ENCODE measurements at places on chromosomes 6 and 20.

DNA sequence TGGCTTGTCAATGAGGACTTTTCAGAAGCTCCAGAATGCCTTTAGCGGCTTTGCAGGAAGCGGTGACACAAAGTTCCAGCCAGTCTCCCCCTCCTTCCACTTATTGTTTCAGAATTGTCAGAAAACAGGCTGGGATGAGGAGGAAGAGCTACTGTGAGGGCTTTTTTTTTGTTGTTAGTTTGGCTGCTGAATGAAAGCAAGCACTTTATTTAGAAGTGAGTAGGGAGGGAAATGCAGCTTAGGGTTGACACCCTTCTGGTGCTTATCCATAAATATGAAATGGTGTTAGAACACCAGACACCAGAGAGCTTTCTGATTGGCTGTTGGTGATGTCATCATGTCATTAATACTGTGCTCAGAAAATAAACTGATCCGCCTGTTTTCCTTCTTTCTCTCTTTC is 251.5 kb downstream of the SOX4 start:
- no peak for DNase-seq

DNA sequence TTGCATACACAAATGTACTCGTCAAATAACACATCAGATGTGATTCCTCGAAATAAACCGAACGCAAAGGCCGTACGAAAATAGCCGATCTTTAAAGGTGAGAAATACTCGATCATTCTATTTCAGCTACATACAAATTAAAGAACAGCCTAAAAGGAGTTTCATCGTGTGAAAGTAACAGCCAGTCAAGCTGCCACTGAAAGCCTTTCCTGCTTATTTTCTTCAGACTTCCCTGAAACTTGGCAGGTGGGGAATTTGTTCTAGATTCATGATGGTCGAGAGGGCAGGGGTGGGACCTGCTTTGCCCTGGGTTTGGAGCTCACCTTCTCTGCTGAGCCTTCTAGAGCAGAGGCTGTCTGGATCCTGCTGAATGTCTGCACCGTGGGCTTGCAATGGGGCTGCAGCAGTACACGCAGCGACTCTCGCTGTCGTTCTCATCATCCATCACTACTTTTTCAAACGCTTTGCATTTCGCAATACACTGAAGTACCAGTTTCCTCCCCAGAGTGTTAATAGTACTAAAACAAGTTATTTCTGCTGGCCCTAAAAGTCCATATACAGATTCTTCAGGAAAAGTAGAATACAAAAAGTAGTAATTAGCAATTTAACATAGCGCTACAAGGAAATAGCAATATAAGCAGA is 16.2 kb downstream of the FOXC1 start:
- no peak for DNase-seq

GRCh38 chr6:128478230-128479047 is 42.0 kb downstream of the PTPRK start:
- DNase-seq, result no peak

GRCh38 chr6:107493158-107494057 is 3.5 kb downstream of the SOBP start:
- peak; percentile 20 for DNase-seq

- no peak for DNase-seq
These were observed 844 bp downstream of the TAGAP start for GRCh38 chr6:159043947-159044346.

DNA sequence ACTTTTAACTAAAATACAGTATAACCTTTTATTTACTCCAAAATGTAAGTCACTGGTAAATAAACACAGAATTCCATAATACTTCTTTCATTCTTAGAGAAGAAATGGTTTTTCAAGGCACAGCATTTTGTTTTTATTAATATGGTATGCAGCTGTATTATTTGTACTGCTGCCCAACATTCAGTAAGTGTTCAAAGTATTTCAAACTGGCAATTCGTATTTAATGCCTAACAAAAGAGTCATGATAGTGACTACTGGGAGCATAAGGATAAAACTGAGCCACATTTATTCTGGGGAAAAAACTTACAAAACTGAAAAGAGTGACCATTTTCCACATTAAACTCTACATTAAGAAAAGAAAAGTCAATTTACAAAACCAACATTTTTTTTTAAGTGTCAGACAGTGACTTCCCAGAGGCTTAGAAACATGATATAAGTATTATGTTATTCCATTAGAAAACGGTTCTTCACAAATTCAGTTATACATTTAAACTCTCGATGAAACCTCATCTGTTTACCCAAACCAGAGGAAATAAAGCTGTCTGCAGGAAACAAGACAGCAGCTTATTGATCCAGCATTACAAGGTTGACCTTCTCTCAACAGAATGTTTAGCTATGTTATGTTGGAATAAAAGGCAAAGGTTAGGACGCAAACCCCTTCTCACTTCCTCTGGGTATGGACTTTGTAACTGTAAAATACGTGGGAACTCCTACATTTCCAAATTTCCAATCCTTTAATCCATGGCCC is 24.3 kb downstream of the EPB41L2 start:
- DNase-seq, result no peak

DNA sequence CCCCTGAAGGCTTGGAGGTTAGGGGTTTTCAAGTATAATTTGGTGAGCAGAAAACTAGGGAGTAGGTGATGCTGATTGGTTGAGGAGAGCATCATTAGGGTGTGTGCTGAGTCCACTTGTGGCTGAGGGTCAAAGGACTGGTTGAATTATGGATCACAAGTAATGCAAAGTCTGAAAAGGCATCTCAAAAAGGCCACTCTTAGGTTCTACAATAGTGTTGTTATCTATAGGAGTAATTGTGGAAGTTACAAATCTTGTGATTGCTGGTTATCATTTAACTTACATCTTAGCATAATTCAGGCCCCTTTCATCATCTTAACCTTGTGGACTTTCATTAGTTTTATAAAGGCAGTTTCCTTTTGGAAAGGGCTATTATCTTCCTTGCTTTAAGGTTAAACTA is 60.8 kb downstream of the UBR2 start:
- no peak for DNase-seq

DNA sequence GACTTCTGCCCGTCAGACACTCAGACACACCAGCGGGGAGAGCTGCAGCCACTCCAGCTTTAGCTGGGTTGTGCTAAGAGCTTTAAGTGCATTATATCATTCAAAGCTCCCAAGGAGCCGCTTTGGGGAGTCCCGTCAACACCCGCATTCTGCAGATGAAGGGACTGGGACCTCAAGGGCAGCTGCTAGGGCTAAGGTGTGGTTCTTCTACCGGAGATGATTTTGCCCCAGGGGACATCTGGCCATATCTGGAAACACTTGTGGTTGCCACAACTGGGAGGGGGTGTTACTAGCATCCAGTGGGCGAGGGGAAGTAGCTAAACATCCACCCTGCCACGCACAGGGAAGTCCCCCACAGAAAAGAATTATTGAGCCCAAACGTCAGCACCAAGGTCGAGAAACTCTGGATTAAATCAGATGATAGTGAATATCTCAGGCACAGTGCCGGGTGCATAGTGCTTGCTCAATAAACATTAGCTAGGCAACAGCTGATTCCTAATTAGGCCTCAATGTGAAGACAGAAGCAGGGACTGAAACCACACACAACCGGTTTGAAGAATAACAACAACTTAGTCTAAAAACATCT is 29.6 kb downstream of the PMEPA1 start:
- DNase-seq, result no peak

DNA sequence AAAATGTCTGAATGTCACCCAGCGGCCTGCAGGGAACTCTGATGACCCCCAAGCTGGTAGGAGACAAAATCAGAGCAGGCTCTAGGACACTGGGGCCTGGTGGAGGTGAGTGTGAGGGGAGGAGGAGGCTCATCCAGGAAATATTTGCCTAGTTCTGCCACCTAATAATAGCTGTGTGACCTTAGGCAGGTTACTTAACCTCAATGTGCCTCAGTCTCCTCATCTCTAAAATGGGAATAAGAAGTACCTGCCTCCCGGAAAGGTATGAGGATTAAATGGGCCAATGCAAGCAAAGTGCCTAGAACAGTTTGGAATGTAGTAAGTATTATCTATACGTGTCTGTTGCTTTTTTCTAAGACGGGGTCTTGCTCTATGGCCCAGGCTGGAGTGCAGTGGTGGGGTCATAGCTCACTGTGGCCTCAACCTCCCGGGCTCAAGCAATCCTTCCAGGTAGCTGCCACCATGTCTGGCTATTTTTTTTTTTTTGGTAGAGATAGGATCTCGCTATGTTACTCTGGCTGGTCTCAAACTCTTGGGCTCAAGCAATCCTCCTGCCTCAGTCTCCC is 60.4 kb downstream of the RAB44 start:
- no peak for DNase-seq

GRCh38 chr20:16530201-16530681 is 43.0 kb downstream of the KIF16B start:
- DNase-seq, result no peak

- DNase-seq, result no peak
These were observed 750.6 kb upstream of the MMS22L start for GRCh38 chr6:98033617-98034016.

- no peak for DNase-seq
These were observed 499.4 kb downstream of the MAFB start for GRCh38 chr20:40189621-40190020.

- no peak for DNase-seq
These were observed 492.1 kb upstream of the CHD6 start for GRCh38 chr20:42110301-42110700.

DNA sequence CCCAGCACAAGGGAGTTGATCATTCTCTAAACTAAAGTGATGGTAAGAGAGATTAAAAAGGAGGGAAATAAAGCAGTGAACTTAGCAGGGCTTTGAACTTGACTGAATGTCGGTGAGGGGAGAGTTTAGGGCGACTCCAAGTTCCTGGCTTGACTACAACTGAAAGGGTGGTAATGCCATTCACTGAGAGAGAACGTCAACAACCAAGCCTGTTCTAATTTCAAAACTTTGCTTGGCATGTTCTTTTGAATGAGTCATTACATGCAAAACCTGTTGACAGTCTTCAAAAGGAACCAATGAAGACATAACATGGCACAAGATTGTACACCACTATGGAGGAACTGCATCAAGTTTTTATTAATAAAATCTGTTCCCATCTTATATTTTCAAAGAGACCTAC is 10.3 kb upstream of the MYB start:
- DNase-seq, result no peak

- no peak for DNase-seq
These were observed 113.7 kb downstream of the TRIM27 start for GRCh38 chr6:28809947-28810658.

DNA sequence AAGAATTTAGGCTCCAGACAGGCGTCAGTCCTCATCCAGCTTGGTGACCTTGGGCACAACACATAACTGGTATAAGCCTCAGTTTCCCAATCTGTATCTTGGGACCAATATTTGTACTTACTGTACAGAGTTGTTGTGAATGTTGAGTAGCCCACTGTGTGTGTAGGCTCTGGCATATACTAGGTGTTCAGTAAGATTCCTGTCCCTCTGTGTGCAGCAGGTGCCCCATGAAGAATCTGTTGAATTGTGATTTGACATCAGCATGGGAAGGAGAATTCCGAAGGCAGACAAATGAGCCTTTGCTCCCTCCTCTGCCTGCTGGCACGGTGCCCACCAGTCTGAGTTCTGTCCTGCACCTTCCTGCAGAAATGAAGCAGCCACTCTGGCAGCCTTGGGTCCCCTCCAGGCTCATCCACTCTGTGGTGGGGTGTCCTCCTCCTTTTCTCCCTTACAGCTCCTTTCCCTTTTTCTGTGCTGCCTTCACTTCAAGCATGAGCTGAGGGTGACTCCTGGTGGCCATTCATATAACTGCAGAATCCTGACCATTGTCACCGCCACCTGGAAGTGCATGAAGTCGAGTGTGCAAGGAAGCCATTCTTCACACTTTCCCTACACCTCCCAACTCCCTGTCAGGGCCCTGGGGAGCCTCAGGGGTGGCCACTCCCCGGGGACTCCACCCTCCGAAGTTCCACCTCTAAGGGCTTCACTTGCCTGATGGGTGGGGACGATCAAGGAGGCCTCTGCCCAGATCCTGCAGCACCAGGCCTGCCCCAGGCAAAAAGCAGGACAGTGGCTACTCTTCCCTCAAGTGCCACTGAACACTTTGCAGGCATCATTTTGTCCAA is 48.2 kb downstream of the MRPL14 start:
- DNase-seq, result no peak

DNA sequence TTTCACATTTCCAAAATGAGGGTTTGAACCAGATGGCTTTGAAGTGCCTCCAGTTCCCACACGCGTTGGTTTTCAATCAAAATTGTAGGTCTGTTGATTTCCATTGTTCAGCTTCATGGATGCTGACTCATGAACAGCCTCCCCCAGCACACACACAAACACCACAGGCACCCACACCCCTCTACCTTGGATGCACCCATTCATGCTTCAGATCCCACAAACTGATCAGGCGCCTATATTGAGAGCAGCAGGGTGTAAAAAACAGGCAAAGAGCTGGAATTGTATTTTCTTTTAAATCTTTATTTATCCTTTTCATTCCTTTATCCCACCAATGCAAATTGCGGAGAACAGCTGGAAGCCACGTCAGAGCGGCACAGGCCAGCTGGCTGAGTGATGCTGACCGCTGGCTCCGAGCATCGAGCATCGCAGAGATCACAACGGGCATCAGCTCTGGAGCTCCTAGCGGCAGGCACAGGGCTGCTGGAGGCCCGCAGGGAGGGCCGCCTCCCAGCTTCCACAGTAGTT is 29.3 kb upstream of the TBC1D7 start:
- DNase-seq, result peak; percentile 53

GRCh38 chr20:58986968-58987517 is 6.0 kb downstream of the NELFCD start:
- no peak for DNase-seq

DNA sequence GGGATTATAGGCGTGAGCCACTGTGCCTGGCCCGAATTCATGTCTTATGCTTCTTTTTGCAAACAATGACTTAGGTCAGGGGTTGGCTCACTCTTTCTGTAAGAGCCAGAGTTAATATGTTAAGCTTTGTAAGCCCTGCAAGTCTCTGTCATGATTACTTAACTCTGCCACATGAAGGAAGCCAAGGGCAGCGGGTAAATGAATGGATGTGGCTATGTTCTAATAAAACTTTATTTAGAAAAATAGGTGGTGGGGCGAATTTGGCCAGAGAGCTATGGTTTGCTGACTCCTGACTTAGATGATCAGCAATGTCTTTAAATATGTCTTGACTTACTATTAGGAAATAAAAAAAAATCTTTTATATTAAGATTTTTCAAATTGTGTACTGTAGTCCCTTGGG is 114.9 kb upstream of the ZFP64 start:
- no peak for DNase-seq

GRCh38 chr6:52180787-52181558 is 5.2 kb upstream of the IL17A start:
- no peak for DNase-seq

DNA sequence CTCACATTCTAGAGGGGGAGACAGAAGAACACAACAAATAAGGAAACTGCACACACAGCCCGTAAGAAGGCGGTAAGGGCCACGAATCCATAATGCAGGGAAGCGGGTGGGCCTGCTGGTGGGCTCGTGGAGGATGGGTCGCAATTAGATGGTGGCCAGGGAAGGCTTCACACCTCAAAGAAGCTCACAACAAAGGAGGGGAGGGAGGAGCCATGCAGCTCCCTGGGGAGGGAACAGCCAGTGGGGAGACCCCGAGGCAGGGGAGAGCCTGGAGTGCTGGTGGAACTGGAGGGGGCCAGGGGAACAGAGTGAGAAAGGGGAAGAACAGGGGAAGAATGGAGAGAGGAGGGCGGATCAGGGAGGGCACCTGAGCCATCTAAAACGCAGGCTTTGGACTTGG is 13.4 kb downstream of the SRC start:
- no peak for DNase-seq

Data from C1 segment of cervical spinal cord (tissue), 14 donors.